ENCODE measurements at places on chromosomes 1 and 21. TPM values are rescaled to one million over a fixed set of nuclear protein-coding genes. Genes with fewer than 3 reads are reported as not detected.

- no peak for DNase-seq
These were observed 10.1 kb downstream of the ATG4C start for GRCh38 chr1:62794053-62794452.

- no peak for DNase-seq
These were observed 292.2 kb downstream of the SMYD3 start for GRCh38 chr1:246214708-246215509.

DNA sequence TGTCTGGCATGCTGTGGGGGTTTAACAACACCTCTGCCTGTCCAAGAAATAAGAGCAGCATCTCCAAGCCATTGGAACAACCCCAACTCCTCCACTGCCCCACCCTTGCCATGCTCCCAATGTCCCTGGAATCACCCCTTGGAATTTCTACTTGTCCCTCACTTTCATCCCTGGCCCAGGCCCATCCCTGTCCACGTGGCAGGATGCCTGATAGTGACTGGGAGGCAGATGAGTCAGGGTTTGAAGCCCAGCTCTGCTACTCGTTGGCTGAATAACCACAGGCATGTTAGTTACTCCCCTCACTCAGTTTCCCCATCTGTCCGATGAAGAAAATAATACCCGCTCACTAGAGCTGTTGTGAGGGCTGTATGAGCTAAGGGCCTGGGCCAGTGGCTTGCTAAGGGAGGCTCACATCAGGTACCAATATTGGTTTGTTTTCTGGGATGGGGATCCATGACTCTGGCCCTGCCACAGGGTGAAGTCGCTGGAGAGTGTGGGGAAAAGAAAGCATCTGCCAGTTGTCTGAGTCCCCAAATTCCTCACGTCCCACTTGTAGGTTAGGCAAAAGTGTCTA, 99.4 kb upstream of the TLR5 start:
- no peak for DNase-seq

DNA sequence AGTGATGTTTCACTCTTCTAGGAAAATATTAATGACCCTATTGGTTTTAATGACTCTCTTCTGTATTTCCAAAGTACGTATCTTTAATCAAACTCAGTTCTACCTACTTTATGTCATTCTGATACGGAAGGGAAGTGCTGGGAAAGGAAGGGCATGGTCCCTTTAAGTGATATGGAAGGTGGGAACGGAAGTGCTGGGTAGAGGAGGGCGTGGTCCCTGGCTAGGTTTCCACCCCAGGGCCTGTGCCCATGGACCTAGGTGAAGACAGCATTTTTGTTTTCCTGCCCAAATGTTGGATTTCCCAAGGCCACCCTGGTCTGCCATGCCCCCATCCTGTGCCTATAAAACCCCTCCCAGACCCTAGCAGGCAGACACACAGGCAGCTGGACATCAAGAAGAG, 24.0 kb downstream of the RGS4 start:
- DNase-seq = no peak

GRCh38 chr21:29741761-29742160, 198.0 kb downstream of the GRIK1 start:
- DNase-seq = no peak

DNA sequence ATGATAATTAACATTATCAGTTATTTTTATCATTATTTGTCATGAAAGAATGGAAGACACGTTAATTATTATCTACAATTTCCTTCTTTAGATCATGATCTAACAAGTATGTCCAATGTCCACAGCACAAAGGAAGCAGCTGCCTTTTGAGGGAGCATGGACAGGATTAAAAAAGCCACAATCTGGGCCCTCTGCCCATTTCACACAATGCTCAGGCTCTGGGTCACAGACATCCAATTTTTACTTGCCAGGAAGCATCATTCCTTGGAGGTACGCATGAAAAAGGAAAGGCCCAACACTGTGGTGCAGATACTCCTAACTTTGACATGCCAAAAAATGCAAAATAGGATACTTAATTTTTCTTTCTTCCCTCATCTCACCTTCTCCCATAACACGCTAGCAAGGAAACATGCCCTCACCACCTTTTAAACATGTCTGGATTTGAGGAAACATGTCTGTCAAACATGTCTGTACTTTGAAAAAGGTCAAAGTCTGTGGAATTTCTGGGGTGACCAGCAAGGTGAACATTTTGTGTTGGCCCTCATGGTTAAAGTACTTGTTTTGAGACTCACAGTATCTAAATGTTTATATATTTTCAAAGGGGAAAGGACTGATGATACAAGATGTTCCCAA, 40.0 kb downstream of the GADD45A start:
- no peak for DNase-seq

- no peak for DNase-seq
These were observed 580 bp downstream of the RBM34 start for GRCh38 chr1:235160383-235160956.

GRCh38 chr1:211933946-211934714, 101.2 kb downstream of the INTS7 start:
- DNase-seq = no peak

GRCh38 chr21:35325953-35326352, 276.9 kb upstream of the RUNX1 start:
- no peak for DNase-seq

DNA sequence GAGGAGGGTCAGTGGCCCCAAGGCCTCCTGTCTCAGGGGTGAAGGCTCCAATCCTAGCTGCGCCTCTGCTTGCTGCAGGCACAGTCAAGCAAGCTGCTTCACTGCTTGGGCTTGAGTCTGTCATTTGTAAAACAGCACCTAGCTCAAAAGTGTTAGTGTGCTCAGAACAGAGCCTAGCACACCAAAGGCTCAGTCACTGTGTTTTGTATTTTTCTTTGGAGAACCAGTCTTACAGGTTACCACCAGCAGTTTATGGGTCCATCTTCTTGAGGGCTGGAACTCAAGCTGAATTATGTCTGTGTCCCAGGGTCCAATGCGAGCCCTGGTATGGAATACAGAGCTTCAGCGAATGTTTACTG, 113.6 kb downstream of the DMRTB1 start:
- no peak for DNase-seq

GRCh38 chr1:207308451-207309190, 12.9 kb upstream of the CD55 start:
- no peak for DNase-seq

DNA sequence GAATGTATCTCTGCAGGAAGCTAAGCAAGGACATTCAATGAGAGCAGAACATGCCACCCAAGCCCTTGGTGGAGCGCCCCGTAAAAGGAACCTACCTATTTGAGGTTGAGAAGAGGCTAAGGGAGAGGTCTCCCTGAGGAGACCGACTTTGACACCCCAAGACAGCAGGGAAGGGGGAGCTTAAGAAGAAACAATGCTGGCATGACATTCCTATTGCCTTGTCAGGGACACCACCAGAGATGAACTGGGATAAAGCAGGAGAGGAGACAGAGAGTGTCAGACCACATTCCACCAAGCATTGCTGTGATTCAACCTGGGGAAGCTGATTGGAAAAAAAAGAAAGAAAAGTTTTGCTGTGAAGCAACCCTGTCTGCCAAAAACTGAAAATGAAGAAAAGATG, 13.3 kb upstream of the S100A2 start:
- no peak for DNase-seq

GRCh38 chr1:203056516-203056915, 29.3 kb downstream of the MYOG start:
- DNase-seq = no peak

DNA sequence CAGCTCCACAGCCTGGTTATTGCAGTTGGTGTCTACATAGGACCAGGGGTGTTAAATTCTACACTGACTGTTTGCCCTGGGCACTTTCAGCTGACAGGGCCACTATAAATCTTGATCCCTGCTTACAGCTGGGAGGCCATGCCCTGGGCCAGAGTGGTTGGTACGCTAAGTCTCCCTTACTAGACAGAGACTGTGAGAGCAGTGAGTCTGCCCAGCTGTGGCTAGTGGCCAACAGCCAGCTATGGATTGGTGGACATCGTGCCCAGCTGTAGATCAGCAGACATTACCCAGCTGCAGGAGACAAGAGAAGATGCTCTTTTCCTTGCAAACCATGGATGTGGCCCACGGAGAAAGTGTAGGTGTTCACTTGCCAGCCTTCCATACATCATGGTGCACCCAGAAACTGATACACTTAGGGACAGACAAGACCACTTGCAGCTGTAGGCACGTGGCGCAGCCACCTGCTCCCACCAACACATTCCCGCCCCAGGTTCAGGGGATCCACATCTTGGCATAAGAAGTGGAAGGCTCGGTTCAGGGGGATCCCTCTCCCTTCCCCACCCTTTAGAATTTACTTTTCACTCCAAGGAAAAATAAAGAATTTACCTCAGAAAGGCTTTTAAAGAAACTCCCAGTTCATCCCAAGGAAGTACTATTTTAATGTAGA, 16.4 kb upstream of the PAX7 start:
- no peak for DNase-seq

DNA sequence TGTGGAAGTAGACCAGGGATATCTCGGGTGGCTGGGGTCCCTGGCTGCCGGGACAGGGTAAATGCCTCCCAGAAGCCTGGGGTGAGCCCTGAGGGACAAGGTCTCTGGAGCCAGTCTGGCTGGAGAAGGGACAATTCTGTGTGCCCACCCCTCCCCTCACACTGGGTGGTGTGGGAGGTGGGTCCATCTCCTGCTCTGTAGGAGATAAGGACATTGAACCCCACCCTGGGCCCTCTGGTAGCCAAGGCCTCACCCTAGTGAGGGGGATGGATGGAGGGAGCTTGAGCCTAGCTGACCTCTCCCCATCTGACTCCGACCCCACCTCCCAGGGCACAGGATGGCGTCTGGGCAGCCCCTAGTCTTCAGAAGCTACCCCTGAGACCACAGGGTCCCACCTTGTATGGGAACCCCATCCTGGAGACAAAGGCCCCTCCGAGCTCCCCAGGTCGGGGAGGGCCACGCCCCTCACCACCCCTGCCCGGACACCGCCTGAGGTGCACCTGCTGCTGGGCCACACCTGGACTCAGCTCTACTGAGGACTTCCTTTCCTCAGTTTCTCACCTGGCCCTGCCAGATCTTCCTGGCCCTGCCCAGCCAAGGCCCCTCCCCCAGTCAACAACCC, 4.3 kb downstream of the AGRN start:
- DNase-seq = no peak

DNA sequence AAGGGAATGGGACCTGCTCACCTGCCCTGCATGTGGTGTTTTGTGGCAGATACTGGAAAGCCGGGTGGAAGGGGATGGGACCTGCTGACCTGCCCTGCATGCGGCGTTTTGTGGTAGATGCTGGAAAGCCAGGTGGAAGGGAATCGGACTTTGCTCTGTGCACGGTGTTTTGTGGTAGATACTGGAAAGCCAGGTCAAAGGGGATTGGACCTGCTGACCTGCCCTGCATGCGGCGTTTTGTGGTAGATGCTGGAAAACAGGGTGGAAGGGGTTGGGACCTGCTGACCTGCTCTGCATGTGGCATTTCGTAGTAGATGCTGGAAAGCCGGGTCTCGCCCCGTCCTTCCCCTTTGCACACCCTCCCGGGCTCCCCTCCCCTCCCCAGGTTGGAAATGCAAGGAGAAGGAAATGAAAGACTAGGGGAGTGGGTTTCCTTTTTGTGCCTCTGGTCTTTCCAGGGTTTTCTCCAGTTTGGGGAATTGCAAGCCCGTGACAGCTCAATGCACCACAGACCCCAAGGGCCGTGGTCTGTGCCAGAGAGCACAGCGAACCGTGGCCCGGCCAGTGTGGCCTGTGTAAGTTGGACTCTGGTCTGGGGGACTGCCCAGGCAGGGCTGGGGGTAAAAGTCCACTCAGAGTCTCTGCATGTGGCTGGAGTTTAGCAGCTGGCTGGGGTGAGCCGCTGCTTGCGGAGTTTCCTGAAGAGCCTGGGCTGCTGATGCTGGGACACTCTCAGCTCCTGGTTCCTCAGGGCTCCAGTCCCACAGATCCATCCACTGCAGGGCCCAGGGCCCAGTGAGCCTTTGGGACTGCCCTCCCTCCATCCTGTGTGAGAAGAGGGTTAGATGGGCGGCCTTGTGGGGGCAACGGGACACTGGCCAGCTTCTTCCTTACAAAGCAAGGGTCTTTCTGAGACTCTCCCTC, 105.5 kb downstream of the CRYAA start:
- no peak for DNase-seq

DNA sequence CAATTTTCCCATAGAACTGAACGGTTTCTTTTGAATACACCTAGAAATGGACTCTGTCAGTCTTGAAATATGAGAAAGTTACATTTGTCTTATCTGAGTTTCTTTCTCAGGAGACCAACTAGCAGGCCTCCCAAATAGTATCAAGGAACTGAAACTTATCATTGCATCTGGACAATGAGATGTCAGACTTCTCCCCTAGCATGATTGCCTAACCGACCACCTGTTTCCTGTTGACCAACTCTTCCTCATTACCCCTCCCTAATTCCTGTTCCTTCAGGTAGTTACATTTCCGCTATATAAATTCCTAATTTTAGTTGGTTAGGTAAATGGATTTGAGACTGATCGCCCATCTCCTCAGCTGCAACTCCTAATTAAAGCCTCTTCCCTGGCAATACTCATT, 1587.3 kb downstream of the NCAM2 start:
- no peak for DNase-seq

DNA sequence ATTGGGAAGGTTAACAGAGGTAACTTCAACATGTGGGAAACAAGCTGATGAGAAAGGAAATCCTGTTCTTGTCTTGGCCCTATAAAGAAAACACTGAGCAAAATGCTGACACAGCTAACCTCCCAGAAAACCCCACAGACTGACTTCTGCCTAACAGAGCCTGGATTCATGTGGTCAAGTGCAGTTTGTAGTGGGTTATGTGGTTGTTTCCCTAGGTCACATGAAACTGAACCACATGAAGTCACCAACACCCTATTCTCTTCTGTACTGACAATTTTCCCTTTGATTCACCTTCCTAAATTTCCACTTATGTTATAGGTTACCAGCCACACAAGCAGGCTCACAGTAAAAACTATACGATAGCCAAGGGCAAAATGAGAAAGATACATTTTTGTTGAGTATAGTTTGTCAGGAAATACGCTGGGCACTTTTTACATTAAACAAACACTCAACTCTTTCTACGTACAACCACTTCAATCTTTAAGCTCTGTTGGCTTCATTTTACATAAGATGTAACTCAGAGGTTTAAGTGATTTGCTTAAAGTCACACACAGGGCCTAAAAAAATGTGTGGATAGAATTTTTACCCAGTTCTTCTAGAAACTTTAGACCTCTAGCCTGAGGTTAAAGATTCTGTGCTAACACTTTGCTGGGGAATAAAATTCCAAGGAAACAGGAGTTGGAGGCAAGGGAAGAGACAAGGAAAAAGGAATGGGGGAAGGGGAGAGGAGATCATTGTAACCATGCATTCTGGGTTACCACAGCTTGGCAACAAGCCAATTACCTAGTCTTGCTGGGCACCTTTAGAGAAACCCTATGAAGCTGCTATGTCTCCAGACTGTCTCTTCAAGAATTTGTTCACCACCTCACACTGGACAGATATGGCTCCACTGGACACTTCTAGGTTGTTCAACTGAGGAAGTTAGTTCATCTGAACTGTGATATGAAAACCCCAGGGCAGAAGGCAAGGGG, 601.6 kb upstream of the USP24 start:
- no peak for DNase-seq

Gene MORN1
- total RNA-seq = 34.0 TPM

Gene GUK1
- 101 TPM for total RNA-seq

Gene FCRL1
- total RNA-seq = not detected

Gene CLDN14
- total RNA-seq = not detected

Gene BCL2L15
- total RNA-seq = 0.16 TPM

Gene AKT3
- total RNA-seq = 42.4 TPM

Gene HSF2BP
- total RNA-seq = 2.0 TPM

Gene PTPN22
- not detected for total RNA-seq

Gene SMPDL3B
- total RNA-seq = 19.0 TPM

Gene WARS2
- 14.5 TPM for total RNA-seq

Gene TFF3
- 40.1 TPM for total RNA-seq

Gene AK5
- 4.0 TPM for total RNA-seq

Gene MRPL39
- total RNA-seq = 29.9 TPM

Gene WNT3A
- total RNA-seq = not detected

Gene TNN
- 0.51 TPM for total RNA-seq

Gene NFASC
- 6.9 TPM for total RNA-seq
